ENCODE measurements at places on chromosomes 2 and 18.

DNA sequence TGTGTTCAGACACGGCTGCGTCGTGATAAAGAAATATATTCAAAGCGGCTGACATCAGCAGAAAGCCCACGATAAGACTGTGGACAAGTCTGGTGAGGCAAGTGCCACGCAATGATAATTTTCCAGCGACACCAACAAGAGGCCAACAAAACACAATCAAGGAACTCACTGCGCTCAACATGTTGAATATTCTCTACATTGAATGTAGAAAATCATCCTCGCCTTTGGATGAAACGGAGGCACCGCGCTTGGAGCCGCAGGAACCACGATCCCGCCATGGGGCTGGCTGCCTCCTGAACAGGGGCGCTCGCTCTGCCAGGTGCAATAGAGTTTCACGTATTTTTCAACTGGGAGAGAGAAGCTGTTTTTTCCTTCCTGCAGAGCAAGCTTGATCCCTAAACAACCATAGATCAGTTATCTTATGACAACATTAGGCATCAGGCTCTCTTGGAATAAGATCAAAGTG, 220.3 kb downstream of the ATAD2B start:
- DNase-seq, result no peak

DNA sequence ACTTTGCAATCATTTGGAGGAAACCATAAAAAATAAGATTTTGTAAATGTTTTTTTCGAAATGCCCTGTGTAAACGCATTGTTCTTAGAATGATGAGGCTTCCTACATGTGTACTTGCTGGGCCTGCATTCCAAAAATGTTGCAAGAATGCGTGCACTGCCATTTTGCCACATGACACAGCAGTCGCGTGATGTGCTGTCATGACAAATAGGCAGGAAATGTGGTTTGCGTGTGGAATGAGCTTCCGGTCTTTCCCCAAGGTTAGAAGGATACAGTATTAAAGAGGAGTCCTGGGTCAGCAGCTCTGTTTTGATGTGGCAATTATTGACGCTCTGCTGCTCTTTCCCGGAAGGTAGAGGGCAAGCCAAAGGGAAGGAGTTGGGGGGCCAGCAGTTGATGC, 18.1 kb upstream of the SERPINB2 start:
- no peak for DNase-seq

GRCh38 chr2:205405194-205405593, 277.1 kb upstream of the NRP2 start:
- DNase-seq, result no peak

GRCh38 chr2:230007931-230008707, 60.6 kb downstream of the SLC16A14 start:
- DNase-seq, result peak; percentile 41

DNA sequence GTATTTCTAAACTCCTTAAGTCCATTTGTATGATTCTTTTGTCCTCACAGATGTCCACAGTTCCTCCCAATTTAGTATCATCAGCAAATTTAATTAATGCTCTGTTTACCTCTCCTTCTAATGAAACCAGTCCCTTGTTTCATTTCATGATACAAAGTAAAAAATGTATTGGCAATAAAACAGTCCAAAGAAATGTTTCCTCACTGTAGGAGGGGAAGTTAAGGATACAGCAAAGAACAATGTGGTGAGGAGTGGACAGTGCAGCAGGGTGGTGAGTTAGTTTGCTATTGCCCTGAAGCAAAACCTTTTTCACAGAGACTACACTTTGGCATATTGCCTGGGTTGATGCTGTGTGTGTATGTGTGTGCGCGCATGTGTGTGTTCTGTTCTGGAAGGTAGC, 401.5 kb downstream of the ARHGAP15 start:
- no peak for DNase-seq

- DNase-seq, result no peak
Observed at GRCh38 chr2:68412127-68412819, 47.2 kb downstream of the PLEK start.

DNA sequence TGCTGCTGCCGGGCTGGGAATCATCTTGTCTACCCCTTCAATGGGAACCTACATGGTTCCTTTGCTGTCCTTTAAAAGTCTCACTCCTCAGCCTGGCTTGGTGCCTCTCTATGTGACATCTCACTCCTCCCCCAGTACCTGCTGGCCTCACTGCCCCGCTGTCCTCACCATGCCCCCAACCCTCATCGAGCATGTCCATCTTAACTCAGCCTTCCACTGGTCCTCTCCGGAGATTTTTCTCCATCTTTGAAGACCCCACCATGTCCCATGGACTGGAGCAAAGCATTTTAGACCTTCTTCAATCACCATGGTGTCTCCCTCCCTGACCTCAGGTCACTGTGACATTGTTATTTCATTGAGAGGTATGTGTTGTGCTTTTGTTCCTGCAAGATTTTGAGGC, 58.1 kb upstream of the SIX3 start:
- no peak for DNase-seq

DNA sequence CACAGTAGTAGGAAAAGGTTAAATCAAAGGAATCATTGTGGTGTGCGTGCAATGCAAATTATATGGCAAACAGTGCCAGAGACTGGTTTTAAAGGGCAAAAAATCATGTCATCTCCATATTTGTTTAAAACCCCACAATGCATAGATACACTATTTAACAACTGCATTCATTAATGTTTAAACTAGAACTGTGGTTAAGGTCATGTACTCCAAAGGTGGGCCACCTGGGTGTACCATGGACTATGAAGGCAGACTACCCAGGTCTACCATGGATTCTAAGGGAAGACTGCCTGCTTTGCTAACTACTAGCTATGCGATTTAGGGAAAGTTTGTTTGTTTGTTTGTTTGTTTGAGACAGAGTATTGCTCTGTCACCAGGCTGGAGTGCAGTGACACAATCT, 356.3 kb downstream of the ZEB2 start:
- no peak for DNase-seq

DNA sequence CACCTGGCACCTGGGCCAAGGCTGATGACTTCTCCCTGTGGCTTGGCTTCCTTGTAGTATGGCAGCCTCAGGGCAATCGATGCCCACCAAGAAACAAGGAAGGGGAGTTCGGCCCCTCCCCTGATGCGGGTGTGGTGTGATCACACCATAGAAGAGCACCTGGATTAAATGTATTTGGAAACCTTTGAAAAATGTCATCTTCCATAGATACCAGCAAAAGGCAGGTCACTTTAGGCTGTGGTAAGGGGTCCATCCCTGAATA, 198.2 kb downstream of the CYP26B1 start:
- DNase-seq, result no peak

- no peak for DNase-seq
Observed at GRCh38 chr2:102317715-102318114, 6.4 kb downstream of the IL1RL1 start.

GRCh38 chr18:77021075-77021474, 111.5 kb downstream of the MBP start:
- no peak for DNase-seq

DNA sequence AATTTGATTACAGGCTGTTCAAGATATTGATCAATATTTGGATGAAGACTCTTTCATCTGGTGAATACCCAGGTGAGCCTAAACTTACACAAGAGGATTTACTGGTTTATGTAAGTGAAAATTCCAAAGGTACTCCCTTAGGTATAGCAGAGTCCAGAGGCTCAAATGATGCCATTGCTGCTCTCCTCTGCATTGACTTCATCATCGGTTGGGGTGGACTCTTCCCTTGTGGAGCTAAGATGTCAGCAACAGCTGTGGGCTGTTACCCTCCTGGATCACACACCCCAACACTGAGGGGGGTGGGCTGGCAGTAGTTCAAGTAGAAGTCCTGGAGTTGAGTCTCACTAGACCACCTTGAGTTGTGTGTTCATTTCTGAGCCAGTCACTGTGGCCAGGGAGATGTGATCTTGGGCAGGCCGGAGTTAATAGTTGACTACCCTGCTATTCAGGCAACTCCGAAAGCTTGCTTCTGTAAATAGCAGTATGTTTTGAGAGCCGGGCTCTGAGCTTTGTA, 236.9 kb downstream of the PTPRM start:
- no peak for DNase-seq

- no peak for DNase-seq
Observed at GRCh38 chr2:239608260-239608659, 207.4 kb upstream of the HDAC4 start.

GRCh38 chr2:126777620-126777978, 121.1 kb upstream of the TEX51 start:
- DNase-seq, result no peak

DNA sequence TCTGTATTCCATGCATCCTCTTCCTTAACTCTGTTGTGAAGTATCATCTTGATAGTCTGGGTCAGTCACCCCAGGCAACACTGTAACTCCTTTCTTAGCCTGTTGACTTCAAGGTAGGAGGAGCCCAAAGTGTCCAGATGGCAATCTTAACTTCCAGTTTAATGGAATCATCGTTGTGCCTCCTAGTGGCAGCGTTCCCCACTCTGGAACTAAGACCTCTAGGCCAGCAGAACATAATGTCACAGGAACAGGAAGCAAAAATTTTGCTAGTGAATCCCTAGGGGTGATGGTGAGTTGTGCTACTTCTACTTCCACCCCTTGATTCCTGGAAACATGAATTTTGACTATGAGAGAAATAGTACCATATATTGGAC, 11.7 kb downstream of the SGPP2 start:
- no peak for DNase-seq

DNA sequence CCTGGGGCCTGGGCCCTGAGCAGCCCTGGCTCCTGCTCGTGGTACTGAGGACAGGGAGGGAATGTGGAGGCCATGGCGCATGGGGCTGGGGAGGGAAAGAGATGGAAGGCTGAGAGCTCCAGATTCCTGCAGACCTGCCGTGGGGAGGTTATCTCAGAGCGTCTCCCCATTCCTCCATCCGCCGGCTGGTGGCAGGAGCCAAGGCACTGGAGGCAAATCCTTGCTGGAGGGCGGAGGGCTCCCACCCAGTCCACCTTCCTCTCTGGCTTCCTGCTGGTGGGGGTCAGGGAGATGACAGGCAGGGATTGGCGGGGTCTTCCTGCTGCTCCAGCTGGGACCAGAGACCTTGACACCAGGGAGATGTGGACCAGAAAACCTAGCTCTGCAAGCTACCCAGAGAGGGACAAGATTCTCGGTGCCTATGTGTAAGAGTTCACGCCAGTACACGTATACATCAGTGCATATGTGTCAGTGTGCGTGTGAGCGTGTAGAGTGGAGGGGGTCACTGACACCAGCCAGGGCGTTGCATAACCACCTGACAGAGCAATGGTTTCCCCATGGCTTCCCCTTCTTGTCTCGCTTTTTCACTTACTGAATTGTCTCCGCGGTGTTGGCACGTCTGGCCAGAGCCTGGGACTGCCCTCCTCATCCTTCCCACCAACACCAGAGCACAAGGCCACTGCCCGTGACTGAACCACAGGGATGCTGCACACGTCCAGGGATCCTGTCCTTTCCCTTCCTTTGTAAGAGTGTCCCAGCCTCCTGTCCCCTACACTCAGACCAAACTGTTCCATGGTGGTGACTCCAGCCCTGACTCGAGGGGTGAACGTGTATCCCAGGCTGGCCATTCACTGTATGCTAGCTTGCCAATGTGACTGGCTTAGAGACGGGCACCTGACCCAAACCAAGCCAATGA, 15.8 kb upstream of the SEMA4C start:
- no peak for DNase-seq

- no peak for DNase-seq
Observed at GRCh38 chr2:196253116-196253480, 81.7 kb upstream of the STK17B start.

DNA sequence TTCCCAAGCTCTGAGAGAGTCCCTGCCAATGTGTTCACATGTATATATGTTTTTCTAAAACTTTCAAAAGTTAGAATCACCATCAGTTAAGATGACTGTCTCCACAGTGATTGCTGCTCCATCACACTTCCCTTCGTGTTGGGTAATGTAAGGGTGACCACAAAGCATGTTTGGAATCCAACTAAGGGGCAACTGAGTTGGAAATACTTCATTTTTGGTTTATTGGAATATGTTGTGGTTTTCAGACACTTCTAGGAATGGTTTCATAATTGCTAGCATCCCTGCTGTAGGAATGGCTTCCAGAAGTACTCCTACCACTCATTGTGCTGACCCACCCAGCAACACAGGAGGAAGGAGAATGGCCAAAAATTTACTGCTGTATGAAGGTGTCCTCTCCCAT, 212.5 kb upstream of the GULP1 start:
- DNase-seq, result no peak

- DNase-seq, result no peak
Observed at GRCh38 chr2:127675331-127676261, at the start of gene LIMS2. Gene LIMS2 (minus strand): TSS chr2:127675530. CDS start chr2:127675024, 506 bp downstream.
